ENCODE measurements at places on chromosomes 11 and 22. TPM values are rescaled to one million over a fixed set of nuclear protein-coding genes. Genes with fewer than 3 reads are reported as not detected.

The TRPC6 gene
- not detected for total RNA-seq

The NUDT8 gene
- 10.9 TPM for total RNA-seq

The ZNF70 gene
- total RNA-seq, result 3.8 TPM

The CBX7 gene
- total RNA-seq, result 64.2 TPM

The CTSW gene
- 175 TPM for total RNA-seq

The DHCR7 gene
- total RNA-seq, result 47.0 TPM

The PTGDR2 gene
- total RNA-seq, result 2.5 TPM

DNA sequence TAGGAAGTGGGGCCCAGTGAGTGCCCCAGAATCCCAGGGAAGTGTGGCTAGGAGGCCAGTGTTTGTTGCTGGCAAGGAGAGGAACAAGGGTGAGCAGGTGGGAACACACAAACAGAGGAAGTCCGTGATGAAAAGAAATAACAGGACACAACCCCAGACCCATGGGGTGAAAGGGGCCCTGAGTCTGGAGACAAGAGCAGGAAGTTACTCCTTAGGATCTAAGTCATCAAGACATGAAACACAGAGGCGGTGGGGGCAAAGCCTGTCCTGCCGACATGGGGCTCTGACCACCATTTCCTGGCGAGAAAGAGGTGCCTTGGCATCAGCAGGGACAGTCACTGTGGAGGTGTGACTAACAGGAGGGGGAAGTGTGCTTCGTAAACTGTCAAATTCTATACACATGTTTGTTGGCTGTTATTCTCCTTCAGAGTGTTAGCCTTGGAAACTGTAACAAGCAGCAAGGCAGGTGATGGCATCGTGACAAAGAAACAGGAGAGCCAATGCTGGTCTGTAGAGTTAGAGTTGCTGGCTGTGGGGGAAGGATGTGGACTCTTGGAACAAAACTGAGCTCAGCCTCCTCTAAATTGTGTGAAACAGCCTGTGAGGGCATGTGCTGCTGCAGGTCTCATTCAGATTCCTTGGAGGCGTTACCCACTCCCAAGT is 21.7 kb downstream of the CHST1 start:
- no peak overlapping the region for H3K27ac ChIP-seq
- H3K4me3 ChIP-seq, result no peak overlapping the region
- peaks cover 4% of the 10 kb centered on the region for H3K4me1 ChIP-seq
- H3K27me3 ChIP-seq, result peaks cover 22% of the 10 kb centered on the region
- no peaks in the 10 kb centered on the region for H3K36me3 ChIP-seq

- H3K27me3 ChIP-seq, result no peaks in the 10 kb centered on the region
- no peak overlapping the region for H3K4me3 ChIP-seq
- no peaks in the 10 kb centered on the region for H3K4me1 ChIP-seq
- H3K27ac ChIP-seq, result no peak overlapping the region
- H3K36me3 ChIP-seq, result peaks cover 29% of the 10 kb centered on the region
Observed at GRCh38 chr11:11937433-11937832, 71.0 kb downstream of the DKK3 start.

- no peaks in the 10 kb centered on the region for H3K4me1 ChIP-seq
- no peak overlapping the region for H3K4me3 ChIP-seq
- no peaks in the 10 kb centered on the region for H3K36me3 ChIP-seq
- H3K27ac ChIP-seq, result no peak overlapping the region
- DNase-seq, result no peak
- H3K27me3 ChIP-seq, result peaks cover 8% of the 10 kb centered on the region
Observed at GRCh38 chr22:25896098-25896497, 154.1 kb downstream of the MYO18B start.

DNA sequence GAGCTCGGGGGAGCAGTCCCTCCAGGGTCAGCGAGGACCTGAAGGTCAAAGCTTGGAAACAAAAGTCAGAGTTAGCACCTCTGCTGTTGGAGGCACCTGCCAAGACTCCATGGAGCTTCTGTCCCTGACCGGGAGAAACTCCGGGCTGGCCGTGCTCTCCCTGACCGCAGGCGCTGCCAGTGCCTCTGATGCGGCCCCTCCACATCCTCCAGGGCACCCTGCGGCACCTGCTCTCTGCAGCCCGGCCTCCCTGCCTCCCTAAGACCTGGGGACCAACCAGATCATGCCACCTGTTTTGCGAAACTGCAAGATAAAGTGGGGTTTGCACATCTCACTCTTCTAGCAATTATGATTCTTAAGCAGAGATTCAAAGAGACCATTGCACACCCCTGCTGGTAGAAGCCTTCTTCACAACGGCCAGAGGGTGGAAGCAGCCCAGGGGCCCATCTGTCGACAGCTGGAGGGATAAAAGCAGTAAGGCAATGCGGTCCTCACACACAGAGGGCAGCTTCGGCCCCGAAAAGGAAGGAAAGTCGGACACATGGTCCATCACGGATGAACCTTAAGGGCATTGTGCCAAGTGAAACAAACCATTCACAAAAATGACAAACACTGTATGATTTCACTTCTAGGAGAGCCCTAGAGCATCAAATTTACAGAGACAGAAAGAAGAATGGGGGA is 477.1 kb downstream of the BRD1 start:
- H3K4me3 ChIP-seq, result no peak overlapping the region
- H3K27ac ChIP-seq, result no peak overlapping the region
- H3K36me3 ChIP-seq, result no peaks in the 10 kb centered on the region
- DNase-seq, result no peak
- no peaks in the 10 kb centered on the region for H3K4me1 ChIP-seq

Measured in activated naive CD8-positive, alpha-beta T cell treated with anti-CD3 and anti-CD28 coated beads, Interleukin-2, amount 10 ng/mL, durations not matched to agents 7 days and 5 days (primary cell).